ENCODE measurements at places on chromosomes 7 and 10.
A peak's percentile ranks its signal among the peaks of the same experiment; 100 is the strongest.

GRCh38 chr7:39045231-39045630 lies 67.5 kb downstream of the POU6F2 start:
- DNase-seq = no peak

DNA sequence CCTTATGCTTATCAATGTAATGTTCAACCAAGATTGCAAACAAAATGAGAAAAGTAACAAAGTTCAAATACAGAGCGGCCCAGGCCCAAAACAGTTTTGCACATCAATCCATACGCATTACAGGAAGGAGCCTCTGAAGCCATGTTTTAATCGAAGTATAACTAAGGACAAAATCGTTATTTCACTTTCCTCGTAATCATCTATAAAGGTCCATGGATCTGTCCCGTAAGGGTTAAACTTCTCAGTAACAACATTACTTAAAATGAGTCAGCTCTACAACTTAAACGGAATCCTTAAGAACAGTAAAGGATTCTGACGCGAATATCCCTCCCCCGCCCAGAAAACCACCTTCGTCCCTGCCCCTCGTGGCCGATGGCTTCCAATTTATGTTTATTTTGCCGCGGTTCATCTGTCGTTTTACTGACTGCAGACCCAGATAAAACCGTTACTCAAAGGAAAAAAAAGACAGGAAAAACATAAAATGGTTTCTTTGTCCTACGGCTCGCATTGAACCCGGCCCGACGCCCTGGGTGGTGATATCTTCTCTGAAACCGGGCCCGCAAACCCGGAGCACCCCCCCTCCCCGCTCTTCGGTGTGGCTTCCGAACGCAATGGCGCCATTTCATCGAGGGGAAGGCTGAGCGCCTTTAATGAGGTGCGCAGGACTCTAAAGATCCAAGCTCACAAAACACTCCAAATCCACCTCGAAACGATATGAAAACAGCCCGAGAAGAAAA lies 1.1 kb downstream of the HNRNPA2B1 start:
- DNase-seq = peak; percentile 47

DNA sequence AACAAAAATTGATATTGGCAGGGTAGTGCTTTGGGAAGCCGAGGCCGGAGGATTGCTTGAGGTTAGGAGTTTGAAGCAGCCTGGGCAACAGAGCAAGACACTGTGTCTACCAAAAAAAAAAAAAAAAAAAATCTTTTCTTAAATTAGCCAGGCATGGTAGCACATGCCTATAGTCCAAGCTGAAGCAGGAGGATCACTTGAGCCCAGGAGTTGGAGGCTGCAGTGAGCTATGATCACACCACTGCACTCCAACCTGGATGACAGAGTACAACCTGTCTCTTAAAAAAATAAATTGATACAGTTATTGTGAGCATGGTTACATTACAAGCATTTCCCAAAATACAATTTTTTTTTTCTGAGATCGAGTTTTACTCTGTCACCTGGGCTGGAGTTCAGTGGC lies 59.4 kb upstream of the SVIL start:
- no peak for DNase-seq

DNA sequence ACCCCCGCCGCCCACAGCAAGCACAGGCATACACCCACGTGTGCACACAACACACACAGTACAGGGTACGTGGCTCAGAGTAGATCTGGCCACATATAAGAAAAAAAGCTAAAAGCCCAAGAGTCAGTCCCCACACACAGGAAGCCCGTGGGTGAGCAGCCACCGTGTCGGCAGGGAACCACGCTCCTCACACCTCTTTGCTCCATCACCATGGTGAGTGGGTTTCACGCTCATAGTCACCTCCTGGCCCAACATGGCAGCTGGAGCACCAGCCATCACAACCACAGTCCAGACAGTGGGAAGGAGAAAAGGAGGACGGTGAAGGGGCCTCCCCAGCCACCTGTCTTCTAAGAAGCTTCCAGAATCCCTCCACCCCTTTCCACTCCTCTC lies 76.0 kb upstream of the PDGFA start:
- DNase-seq = no peak

DNA sequence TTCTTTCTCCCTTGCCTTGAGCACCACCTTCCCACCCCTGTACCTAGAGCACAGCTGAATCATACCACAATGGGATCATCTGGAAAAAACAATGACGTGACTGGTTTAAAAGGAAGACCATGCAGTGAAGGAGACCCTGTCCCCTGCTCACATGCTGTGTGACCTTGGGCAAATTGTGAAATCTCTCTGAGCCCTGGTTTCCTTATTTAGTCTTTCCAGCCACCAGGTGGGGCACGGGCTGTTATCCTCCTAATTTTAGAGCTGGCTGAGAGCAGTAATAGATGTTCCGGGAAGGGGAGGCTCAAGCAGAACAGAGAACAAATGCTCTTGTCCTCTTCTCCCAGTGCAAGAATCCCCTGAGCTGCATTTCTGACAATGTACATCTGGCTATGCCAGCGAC lies 198.3 kb downstream of the RPS24 start:
- DNase-seq = no peak

GRCh38 chr7:144019457-144019856 lies 19.3 kb downstream of the OR6B1 start:
- DNase-seq = no peak

DNA sequence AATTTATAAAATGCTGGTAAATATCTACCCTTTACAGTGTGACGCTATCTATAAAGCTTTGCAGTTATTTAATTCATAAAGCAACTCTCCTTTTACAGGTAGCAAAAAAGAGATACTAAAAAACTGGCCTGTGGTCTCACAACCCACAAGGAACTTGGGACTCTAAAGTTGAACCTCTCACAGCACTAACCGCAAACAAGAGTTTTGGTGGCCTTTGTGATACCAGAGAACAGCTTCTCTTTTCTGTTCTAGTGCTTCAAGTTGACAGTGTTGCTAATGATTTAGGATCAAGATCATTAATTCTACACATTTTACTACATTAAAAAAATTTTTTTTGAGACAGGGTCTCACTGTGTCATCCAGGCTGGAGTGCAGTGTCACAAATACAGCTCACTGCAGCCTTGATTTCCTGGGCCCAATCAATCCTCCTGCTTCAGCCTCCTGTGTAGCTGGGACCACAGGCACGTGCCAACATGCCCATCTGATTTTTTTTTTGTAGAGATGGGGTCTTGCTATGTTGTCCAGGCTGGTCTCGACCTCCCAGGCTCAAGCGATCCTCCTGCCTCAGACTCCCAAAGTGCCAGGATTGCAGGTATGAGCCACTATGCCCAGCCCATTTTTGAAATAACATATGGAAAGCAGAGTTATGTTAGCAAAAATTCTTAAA lies 56.0 kb upstream of the ST8SIA6 start:
- no peak for DNase-seq

DNA sequence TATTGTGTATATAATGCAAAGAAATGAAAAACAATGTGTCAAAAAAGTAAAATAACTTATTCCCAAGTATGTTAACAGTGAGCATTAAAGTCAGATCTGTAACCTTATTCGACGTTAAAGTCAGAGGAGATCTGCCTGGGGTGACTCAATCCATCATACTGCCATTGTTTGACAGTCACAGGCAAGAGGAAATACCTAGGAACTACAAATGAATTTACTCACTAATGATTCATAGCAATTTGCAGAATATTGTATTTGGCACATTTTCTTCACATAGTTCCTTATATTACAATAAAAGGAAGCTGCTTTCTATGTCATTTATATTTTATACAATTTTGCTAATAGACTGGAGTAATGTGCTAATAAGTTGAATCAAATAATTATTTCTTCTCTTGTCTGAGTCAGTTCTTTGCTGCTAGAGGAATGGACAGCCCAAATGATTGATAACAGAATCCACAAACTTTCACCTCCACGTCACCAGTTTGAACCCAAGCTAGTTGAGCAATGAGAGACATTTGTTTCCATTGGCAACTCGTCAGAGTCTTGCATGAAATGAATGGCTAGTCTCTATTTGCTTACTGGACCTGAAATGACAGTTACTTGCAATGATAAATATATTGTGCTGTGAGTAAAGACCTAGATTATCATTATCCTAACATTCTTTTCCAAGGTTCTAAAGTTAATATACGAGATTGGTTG lies 48.5 kb upstream of the TMEM106B start:
- DNase-seq = no peak
